ENCODE measurements at places on chromosomes 7 and 10.

DNA sequence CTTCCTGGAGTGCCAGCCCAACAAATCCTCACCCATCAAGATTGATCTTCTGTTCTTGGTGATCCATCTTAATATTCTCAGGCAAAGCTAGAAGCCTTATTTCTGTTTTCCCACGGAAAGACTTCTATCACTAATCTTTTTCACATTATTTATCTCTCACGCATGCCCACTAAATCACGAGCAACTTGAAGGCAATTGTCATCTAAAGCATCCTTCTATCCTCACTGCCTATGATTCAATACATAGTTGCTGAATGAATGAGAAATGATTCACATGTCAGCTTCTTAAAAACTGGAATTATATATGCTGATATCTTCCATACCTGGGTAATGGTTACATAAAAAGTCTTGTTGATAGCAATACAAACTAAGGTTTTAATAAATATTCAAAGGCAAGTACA, 12.6 kb upstream of the COL1A2 start:
- no peaks in the 10 kb centered on the region for H3K36me3 ChIP-seq
- H3K4me3 ChIP-seq, result no peak overlapping the region
- no peak overlapping the region for H3K27ac ChIP-seq

- DNase-seq, result no peak
- H3K36me3 ChIP-seq, result no peaks in the 10 kb centered on the region
- no peaks in the 10 kb centered on the region for H3K4me1 ChIP-seq
- no peaks in the 10 kb centered on the region for H3K27me3 ChIP-seq
Observed at GRCh38 chr7:90903841-90904240, 307.7 kb downstream of the CDK14 start.

DNA sequence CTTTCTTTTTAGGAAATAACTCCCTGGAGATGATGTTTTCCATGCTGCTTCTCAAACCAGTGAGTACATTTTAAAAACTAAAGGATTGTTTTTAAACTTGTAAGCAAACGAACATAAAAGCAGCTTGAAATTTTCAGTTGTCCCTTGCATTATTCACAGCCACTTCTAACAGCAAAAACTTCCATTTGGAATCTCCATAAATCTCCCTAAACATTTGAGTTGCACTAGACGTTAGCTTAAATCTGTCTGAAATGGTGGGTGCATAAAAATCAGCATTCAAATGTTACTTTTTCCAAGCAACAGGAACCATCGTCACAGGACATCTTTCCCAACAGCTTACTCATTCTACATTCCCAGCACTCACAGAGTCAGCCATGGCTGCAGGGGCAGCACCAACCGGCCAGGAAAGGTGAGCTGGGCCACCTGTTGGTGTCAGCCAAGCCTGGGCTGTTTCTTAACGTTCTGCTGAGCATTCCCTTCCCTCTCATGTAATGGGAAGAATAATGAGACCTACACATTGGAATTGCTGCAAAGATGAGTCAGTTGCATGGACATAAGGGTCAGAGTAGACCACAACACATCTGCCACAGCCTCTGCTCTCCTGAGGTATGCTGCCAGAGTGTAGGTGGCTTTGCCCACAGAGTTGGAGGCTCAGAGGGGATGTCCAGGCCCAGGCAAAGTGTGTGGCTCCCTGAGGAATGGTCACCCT, 163.2 kb downstream of the TNS3 start:
- H3K27me3 ChIP-seq, result no peaks in the 10 kb centered on the region
- no peak overlapping the region for H3K4me3 ChIP-seq
- no peak overlapping the region for H3K27ac ChIP-seq
- DNase-seq, result no peak

GRCh38 chr7:135200821-135201331, 10.4 kb downstream of the WDR91 start:
- H3K4me1 ChIP-seq, result peaks cover 6% of the 10 kb centered on the region
- H3K36me3 ChIP-seq, result peaks cover 30% of the 10 kb centered on the region
- no peak overlapping the region for H3K27ac ChIP-seq
- no peaks in the 10 kb centered on the region for H3K27me3 ChIP-seq

DNA sequence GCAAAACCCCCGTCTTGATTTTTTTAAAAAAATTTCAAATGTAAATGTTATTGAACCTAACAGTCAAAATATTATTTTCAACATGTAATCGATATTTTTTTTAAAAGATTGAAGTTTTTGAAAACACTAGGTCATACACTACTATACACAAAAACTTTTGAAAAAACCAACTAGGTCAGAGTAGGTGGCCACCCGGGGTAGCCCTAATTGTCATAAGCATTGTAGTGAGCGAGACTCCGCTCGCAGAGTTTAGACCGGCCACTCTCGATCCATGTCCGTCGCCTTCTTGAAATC, 417 bp downstream of the RFC2 start:
- peak overlapping the region; percentile 96 for H3K27ac ChIP-seq
- no peaks in the 10 kb centered on the region for H3K27me3 ChIP-seq
- H3K4me3 ChIP-seq, result peak overlapping the region; percentile 95
- peaks cover 25% of the 10 kb centered on the region for H3K36me3 ChIP-seq

DNA sequence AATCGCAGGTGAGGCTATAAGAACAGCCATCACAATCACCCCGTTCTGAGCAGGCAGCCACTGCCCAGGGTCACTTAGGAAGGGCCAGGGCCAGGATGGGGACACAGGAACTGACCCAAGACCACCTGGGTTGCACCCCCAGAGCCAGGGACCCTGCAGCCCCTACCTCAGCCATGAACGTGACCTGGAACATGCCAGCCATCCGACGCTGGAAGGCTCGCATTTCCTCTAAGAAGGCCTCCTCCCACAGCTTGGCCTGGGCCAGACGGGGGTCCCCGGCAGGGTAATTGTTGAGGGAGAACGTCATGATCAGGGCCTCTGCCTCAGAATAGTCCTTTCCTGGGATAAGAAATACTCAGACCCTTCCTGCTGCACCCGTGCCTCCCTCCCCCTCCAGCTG, 5.0 kb downstream of the NPC1L1 start:
- H3K27me3 ChIP-seq, result no peaks in the 10 kb centered on the region
- peaks cover 2% of the 10 kb centered on the region for H3K4me1 ChIP-seq
- no peak overlapping the region for H3K4me3 ChIP-seq
- H3K27ac ChIP-seq, result no peak overlapping the region

DNA sequence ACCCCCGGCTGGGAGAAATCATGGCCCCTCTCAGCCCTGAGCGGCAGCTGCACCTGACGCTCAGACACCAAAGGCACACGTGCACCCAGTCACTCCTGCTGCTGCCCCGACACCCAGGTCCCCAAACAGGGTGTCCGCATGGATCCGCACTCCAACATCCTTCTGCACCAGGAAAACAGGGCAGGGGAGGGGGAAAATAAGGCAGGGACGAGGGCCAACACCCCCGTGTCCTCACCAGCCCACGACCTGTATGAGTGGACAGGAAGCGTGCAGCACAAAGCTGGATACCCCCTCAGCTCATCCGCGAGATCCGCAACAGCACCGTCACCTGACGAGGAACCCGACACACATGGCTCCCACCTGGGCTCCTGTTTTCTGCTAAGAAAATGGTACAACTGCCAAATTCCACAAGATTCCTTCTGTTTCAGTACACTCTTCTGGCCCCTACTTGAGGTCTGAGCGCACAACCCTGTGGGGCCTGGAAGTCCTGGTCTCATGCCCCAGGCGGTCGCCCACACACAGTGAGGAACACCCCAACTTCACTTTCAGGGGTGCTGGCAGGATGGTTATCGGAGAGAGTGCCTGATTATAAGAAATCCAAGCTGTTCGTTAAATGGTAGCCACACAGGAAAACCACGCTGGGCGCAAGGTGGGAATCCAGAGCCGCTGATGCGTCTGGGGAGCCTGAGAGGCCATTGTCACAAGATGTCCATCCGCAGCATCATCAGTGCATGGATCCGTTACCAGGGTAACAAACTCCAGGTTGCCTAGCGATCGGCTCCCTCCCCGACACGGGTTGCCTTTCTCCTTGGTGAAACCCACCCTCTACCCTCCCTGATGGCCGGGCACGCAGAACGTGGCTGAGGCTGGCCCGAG, 63.6 kb downstream of the ZRANB1 start:
- H3K36me3 ChIP-seq, result no peaks in the 10 kb centered on the region
- no peaks in the 10 kb centered on the region for H3K4me1 ChIP-seq
- no peak for DNase-seq
- H3K27ac ChIP-seq, result no peak overlapping the region
- H3K4me3 ChIP-seq, result no peak overlapping the region

GRCh38 chr7:21318916-21319270, 109.0 kb upstream of the SP4 start:
- H3K4me3 ChIP-seq, result no peak overlapping the region
- H3K36me3 ChIP-seq, result peaks cover 2% of the 10 kb centered on the region
- peaks cover 9% of the 10 kb centered on the region for H3K4me1 ChIP-seq
- DNase-seq, result no peak
- H3K27me3 ChIP-seq, result peaks cover 4% of the 10 kb centered on the region
- H3K27ac ChIP-seq, result no peak overlapping the region

- H3K4me1 ChIP-seq, result no peaks in the 10 kb centered on the region
- no peak for DNase-seq
- H3K36me3 ChIP-seq, result no peaks in the 10 kb centered on the region
- H3K4me3 ChIP-seq, result no peak overlapping the region
- H3K27me3 ChIP-seq, result peaks cover 3% of the 10 kb centered on the region
Observed at GRCh38 chr7:103524042-103524907, 78.3 kb upstream of the SLC26A5 start.
